ENCODE measurements at places on chromosomes 1 and 21.
A peak's percentile ranks its signal among the peaks of the same experiment; 100 is the strongest.

GRCh38 chr1:23380719-23381118 lies 11.1 kb upstream of the ZNF436 start:
- no peak for DNase-seq

- DNase-seq, result no peak
Observed at GRCh38 chr1:171645553-171646248, 6.8 kb downstream of the MYOC start.

DNA sequence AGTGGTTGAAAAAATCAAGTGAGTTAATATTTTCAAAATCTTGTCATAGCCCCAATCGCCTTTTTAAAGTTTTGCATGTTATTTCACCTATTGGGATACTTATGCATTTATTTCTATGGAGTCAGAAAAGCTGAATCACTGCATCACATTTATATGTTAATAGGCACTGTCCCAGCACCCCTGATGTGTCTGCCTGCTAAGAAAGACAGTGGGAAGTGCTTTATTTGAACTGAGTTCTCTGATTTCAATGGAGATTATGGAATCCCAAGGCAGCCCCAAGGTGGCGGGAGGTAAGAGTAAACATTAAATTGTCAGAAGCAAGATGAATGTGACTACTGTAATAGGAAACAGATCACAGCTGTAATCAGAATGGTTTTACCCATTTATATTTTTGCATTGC lies 2225.7 kb downstream of the NCAM2 start:
- DNase-seq, result peak; percentile 5

DNA sequence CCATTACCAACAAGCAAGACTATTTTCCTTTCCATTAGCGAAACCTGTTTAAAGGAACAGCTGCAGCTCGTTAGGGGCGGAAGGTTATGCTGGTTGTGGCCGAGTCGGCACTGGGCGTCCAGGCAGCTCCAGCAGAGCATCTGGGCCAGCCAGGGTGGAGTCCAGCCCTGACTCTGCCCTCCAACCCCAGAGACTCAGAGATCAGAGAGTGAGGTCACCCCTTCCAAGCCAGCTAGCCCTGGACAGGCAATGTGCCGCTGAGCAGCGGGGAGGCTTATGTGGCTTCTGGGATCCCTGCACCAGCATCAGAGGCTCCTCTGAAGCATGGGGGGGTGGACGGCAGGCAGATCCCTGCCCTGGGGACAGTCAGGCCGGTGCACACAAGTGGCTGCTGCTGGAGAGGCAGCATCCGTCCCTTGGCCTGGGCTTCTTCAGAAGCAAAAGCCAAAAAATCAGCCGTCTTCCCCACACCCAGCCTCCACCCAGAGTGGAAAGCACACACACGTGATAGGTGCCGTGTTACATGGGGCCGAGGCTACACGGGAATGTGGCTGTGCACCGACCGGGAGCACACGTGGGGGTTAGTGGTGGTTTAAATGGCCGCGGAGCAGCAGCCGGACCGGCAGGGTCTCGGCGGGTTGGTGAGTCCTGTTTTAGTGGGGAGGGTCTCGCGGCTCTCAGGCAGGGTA lies 30.1 kb downstream of the SLC66A1 start:
- no peak for DNase-seq

GRCh38 chr1:157490467-157491165 lies 61.7 kb downstream of the FCRL5 start:
- peak; percentile 68 for DNase-seq

- no peak for DNase-seq
Observed at GRCh38 chr1:214515544-214516433, 35.6 kb downstream of the PTPN14 start.

DNA sequence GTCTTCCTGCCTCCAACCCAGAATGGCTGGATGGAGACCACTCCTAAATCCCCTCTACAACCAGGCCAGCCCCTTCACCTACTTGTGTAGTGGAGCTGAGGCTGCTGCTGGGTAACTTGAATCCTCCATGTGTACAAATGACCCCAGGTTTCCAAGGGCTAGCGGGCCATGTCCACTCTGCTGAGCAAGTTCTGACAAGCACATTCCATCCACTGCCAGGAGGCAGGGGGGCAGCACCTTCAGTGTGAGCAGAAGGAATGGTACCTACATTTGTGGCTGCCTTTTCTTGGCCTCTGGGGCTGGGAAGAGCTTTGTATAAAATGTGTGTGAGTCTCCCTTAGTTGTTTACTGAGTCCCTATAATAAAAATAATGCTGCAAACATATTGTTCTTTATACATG lies 14.5 kb downstream of the KIAA0040 start:
- DNase-seq, result no peak

DNA sequence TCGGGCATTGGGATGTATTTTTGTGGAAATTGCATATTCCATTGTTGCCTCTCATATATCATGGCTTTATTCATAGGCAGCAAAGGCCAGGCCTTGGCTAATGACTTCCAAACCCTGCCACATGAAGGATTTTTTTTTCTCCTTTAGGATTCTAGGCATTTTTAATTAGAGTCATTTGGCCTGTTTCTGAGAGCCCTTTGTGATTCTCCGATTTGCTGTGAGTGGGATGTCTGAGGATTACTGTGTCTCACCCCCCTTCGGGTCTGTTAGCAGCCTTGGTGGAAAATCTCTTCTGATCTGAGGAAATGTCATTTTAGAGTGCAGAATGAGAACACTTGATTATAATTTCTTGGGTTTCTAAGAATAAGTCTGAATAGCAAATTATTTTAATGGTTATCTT lies 253.5 kb downstream of the NTNG1 start:
- no peak for DNase-seq

- DNase-seq, result no peak
Observed at GRCh38 chr21:43693981-43694380, 24.9 kb upstream of the PDXK start.

DNA sequence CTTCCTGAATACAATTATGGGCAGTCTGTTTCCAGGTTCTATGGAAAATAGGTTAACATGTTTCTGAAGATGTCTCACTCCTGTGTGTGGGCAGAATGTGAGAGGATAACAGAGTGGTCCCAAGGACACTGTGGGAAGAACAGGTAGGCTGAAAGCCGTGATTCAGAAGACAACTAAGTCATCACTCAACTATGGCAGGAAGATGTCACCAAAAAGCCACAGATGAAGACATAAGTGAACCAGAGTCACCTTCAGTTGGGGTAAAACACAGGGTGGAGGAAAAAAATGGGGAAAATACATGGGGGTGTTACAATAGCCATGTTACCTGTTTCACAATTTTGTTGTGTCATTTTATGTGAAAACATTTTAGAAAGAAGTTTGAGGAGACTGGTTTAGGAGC lies 75.1 kb downstream of the UCHL5 start:
- no peak for DNase-seq
